Retina (tissue), 1 donor: ENCODE measurements at places on chromosomes 3 and 15.

- no peak for DNase-seq
These were observed 54.6 kb upstream of the PIAS1 start for GRCh38 chr15:67999320-68000100.

GRCh38 chr3:43747641-43748040 lies 56.9 kb downstream of the ABHD5 start:
- no peak for DNase-seq

- no peak for DNase-seq
These were observed 61.1 kb downstream of the MLH1 start for GRCh38 chr3:37054370-37054769.

DNA sequence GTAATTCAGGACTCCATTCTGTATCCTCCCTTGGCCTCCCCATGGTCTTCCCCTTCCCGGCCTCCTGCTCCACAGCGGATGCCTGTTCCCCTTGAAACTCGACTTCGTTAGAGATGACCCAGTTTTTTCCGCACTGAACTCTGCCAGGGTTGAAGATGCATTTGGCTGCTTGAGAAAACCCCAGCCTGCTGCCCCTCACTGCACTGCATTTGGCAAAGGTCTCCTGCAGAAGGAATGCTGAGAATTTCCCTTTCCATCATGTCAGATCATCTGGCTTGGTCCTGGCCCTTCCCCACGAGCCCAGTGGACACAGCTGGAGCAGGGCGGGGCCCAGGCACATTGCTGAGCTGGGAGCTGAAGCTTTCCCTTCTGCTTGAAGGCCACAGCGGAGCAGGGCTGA lies 37.6 kb upstream of the RGMA start:
- no peak for DNase-seq

GRCh38 chr3:11720917-11721411 lies 77.2 kb upstream of the VGLL4 start:
- no peak for DNase-seq

GRCh38 chr3:81995329-81995728 lies 233.9 kb upstream of the GBE1 start:
- DNase-seq: no peak

GRCh38 chr3:196096382-196096953 lies 14.6 kb upstream of the TFRC start:
- no peak for DNase-seq

DNA sequence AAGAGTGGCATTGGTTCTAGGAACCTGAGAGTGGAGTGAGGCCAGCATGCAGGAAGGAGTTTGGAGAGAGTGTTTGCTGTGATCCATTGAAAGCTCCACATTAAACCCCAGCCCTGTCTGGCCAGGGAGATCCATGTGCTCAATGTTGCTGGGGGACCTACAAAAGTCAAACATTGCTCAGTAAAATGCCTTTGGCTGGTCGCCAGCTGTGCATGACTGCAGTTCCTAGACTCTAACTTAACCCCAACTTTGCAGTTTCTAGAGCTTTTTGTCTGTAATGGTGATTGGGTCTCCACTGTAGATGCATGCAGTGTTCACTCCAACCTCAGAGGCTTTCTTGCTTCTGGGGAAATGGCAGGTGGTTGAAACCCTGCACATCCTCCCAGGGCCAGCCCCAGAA lies 99.7 kb upstream of the ABHD17C start:
- DNase-seq: no peak

DNA sequence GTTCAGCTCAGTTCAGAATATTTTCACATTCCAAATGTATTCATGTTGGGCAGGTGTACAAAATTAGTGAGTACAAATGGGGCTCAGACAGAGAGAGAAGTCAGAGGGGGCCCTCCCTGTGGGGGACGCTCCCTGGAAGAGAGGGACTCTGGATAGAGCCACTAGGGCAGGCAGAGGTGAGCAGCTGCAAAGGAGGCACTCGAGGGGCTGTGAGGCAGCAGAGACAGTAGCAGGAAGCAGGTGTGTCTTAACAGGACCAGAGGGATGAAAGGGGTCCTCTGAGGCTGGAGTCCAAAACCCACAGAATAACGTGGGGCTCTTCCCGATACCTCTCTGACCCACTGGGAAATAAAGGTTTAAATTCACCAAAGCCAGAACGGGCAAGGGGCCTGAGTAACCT lies 127.1 kb downstream of the MEGF11 start:
- DNase-seq: no peak

GRCh38 chr3:153293265-153293664 lies 131.2 kb downstream of the RAP2B start:
- DNase-seq: no peak

- DNase-seq: no peak
These were observed 757.6 kb downstream of the GBE1 start for GRCh38 chr3:81003817-81004216.

GRCh38 chr3:86989611-86990010 lies 1.3 kb downstream of the VGLL3 start:
- DNase-seq: no peak
